Stomach (tissue), 19 donors: ENCODE measurements at places on chromosomes 12 and 14. TPM values are rescaled to one million over a fixed set of nuclear protein-coding genes. Genes with fewer than 3 reads are reported as not detected.

Gene RNF212B
- total RNA-seq: not detected

Gene FLVCR2
- total RNA-seq: 0.89 TPM

Gene PROX2
- not detected for total RNA-seq

Gene VWF
- 69.6 TPM for total RNA-seq

Gene BCL11B
- total RNA-seq: not detected

Gene TDRD9
- 1.3 TPM for total RNA-seq

Gene PARPBP
- total RNA-seq: 1.4 TPM

Gene NELL2
- 2.9 TPM for total RNA-seq

Gene ZC2HC1C
- total RNA-seq: not detected

Gene REM2
- total RNA-seq: not detected

Gene MUCL1
- not detected for total RNA-seq

Gene A2M
- total RNA-seq: 231 TPM

Gene GAS2L3
- total RNA-seq: 1.8 TPM

Gene TMEM179
- total RNA-seq: 0.58 TPM

Gene CNPY2
- total RNA-seq: 112 TPM

Gene KRT72
- not detected for total RNA-seq
